KG1 (cell line): ENCODE measurements at places on chromosomes 3 and 15.

DNA sequence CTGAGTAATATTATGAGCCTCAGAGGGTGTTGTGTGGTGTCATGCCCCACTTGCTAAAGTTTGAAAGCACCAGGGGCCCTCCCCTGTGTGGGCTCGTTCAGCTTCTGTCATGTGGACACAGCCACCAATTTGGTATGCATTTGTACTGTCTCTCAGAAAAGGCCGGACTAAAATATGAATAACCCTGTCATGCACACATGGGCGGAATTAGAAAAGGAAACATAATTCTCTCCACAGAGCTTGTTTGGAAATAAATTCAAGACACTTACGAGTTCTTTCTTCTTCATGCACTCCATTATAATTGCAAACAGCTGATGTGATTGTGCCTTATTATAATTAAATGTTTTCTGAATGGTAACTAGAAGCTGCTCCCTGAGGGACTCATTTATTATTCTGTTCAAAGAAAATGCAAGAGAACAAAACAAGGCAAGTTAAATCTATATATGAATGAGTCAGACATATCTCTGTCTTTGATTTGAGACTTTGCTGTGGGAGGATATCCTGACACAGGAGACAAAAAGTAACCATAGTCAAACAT is 39.1 kb downstream of the TRPM1 start:
- no peak for DNase-seq

- DNase-seq: no peak
Measured at GRCh38 chr3:112136959-112137693, 4.1 kb upstream of the GCSAM start.

DNA sequence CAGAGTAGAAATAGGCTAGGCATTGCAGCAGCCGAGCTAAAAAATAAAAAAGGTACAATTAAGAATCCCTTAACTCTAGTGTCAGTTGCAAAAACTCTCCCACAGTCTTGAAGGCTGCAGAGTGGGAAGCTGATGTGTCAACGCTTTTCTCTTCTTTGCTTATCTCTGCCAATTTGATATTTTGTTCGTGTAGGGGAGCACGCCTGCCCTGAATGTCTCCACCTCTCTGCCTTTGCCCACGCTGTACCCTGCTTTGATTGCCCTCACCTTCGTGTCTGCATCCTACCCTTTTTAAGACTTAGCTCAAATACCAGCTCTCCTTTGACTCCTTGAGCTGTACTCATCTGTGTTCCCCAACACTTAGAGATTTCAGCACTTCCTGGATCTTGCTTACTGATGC is 155.4 kb upstream of the CADPS start:
- DNase-seq: no peak

GRCh38 chr15:90035840-90036230 is 34.7 kb downstream of the ZNF710 start:
- DNase-seq: no peak

DNA sequence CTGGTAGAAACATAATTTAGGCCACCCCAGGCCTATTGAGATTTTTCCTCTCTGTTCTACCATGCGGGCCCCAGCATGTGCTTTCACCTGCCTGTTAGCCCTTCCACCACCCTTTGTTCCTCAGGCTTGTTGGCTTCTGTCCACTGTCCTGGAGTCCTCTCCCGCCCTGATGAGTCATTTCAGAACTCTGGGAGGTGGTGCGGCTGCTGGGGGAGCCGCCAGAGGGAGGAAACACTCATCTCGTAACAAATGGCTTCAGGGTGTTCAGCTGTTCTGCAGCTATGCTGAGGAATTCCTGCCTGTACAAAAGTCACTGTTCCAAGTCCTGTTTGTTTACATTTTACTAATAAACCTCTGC is 36.3 kb downstream of the LRTM1 start:
- no peak for DNase-seq

DNA sequence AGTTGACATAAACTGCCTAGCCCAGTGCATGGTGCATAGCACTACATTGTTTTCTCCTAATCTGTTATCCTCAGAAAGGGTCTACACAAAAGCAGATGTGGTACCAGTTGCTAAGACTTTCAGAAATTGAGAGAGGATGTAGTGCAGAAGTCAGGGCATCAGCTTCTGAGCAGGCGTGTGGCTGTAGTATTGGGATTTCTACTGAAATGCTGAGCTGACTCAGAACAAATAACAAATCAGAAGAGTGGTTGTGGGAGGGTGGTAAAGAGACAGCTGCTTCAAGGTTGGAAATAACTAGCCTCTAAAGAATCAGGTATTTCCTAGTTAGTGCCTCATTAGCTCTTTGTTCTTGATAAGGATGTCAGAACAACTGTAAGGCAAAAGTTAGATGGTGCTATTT is 161.3 kb downstream of the AKAP13 start:
- no peak for DNase-seq

DNA sequence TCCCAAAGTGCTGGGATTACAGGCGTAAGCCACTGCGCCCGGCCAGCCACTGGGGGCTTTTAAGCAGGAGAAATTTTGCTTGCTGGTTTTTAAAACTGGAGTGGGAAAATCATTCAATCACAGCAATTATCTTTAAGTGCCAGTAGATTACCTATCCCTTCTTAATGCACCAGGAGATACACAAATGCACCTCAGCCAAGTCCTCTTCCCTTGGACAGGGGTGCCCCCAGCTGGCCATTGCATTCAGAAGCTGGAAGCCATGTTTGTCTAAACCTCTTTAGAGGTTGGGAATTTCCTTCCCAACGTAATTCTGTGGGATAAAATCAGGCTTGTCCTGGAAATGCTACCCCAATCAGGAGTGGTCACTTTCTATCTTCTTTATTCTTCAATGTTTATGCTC is 26.6 kb downstream of the MIX23 start:
- no peak for DNase-seq

DNA sequence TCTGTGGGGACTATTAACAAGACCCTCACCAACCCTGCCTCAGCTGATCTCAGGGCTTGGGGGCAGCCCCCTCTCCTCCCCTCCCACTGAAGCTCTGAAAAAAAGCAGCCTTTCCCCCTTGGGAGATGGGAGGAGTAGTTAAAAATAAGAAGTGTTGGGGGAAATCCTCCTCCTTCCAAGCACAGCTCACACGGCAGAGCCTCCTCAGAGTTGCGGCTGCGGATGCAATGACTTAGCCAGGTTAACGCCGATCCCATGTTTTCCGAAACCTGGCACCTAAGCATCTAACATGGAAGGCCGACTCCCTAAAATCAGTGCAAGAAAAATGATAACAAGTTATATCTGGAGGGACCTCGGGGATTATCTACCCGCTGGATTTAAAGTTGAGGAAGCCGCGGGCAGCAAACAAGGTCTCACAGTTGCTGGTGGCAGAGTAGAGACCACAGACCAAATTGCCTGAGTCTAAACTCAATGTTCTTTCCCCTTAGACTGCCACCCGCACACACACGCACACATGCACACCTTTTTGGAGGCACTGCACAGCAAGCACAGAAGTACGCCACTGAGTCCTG is 1.1 kb upstream of the TPM1 start:
- DNase-seq: no peak

DNA sequence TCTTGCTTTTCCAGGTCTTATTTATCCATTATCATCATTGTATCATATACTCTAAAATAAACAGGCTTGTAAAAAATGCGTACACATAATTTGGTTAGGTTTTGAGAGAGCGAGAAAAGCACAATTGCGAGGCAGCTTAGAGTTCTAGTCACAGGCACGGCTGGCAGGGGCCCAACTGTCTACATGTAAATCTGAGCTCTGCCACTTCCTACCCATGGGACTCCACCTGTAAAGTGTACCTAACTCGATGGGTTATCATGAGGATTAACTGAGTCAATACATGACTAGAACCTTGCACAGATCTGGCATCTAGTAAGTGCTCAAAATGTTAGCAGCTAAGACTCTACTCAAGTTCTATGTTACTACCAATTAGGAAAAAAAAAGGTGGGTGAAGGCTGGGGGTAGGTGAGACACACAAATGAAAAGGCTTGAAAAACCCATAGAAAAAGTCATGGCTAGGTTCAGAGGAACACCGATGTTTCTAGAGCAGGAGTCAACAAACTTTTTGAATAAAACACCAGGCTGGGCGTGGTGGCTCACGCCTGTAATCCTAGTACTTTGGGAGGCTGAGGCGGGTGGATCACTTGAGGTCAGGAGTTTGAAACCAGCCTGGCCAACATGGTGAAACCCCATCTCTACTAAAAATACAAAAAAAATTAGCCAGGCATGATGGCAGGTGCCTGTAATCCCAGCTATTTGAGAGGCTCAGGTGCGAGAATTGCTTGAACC is 36.2 kb downstream of the GLB1 start:
- no peak for DNase-seq

GRCh38 chr15:38226608-38227266 is 25.9 kb upstream of the SPRED1 start:
- no peak for DNase-seq

DNA sequence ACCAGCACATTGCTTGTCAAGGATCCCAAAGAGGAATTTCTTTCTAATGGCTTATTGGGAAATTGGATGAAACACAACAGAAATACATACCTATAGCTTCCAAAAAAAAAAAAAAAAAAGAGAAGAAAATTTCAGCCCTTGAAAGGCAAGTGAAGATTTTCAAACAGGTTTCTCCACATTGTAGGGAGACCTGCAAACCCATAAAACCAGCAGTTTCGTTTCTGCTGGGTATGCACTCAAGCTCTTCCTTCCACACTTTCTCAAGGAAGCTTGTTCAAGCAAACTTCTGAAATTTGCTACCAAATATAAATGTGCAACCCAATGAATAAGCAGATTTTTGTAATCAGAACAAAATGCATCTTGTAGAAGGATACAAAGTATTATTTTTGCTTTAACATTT is 15.9 kb upstream of the SH3BP5 start:
- DNase-seq: no peak

DNA sequence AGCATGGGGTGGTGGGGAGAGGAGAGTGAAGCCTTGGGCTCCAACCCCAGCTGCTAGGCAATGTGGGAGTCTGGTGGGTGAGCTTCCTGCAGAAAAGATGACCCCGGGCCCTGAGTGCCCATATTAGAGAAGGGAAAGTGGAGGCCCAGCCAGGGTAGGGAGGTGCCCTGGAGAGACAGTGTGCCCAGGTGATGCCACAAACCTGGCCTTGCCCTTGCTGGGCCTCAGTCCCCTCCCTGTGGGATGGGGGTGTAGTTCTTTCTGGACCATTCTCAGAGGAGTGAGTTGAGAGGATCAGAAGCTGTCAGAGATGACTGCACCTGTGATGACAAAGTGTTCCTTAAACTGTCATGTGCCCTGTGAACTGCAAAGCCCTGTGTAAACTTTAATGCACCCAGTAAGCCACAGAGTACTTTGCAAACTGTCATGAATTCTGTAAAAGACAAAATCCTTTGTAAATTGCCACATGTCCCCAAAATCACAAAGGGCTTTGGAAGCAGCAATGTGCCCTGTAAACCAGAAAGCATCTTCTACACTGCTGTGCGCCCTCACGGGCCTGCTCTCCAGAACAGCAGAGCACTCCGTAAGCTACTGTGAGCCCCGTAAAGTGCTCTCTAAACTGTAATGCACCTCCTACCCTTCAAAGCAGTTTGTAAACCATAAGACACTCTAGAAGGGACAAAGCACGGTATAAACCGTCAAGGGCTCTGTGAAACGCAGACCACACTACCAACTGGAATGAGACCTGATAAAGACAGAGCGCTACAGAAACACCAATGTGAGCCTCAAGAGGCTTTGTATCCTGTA is 51.3 kb upstream of the FGD5 start:
- DNase-seq: no peak

DNA sequence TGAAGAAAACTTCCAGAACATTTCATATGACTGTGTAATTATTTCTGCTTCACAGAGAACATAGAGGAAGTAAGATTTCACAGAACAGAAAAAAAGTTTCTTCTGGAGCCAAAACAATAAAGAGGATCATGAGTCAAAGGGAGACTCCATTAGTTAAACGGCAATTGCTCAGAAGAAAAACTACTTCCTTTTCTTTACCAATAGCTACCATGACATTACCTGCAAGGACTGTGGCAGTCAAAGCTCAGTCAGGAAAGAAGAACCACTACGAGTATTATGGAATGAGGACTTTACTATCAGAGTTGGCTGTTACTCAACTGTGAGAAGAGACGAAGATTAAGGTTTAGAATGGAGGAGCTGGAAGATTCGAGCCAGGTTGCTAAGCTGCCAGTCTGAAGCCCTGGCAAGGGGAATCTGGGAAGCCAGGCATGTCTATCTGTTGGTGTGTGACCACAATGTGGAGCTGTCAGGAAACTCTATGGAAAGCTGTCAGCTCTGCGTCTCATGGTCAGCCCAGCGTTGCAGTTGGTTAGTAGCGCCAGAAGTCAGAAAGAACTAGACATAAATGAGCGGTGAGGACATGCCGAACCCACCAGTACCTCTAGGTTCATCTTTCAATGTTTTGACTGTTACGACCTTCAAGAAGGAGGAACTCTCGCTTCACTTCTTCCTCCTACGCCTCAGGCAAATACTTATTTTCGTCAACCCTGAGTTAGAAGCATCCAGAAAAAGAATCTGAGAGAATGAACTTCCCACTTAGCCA is 604.3 kb downstream of the FGF12 start:
- DNase-seq: no peak

GRCh38 chr3:182979103-182979673 is 1.1 kb downstream of the DCUN1D1 start:
- DNase-seq: no peak

- no peak for DNase-seq
Measured at GRCh38 chr3:107833043-107833442, 257.8 kb downstream of the CD47 start.

DNA sequence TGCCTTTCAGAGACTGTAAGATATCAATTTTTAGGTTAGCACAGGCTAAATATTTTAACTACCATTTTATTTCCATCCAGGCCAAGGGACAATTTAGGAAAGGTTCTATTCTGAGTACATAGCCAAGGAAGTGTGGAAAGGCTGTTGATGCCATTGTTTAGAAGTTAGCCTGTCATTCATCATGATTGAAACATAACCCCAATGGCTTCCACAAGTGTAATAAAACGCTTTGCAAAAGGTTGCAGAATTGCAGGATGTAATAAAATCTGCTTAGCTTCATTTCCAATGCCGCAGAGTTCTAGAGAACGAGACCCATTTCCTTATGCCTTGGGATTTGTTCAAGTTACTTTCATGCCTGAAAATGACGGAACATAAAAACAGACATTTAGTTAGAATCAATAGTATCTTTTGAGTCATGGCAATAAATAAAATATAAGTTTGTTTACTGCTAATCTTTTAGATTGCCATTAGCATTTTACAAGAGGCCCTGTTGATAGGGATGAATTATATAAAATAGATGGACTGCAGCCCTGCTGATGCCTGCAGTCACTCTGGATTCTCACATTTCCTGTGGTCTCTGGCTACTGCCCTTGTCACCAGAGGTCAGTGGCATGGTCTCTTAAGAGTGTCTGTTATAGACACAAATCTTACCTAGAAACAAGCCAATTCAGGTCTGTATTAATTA is 678.2 kb upstream of the CFAP20DC start:
- no peak for DNase-seq

DNA sequence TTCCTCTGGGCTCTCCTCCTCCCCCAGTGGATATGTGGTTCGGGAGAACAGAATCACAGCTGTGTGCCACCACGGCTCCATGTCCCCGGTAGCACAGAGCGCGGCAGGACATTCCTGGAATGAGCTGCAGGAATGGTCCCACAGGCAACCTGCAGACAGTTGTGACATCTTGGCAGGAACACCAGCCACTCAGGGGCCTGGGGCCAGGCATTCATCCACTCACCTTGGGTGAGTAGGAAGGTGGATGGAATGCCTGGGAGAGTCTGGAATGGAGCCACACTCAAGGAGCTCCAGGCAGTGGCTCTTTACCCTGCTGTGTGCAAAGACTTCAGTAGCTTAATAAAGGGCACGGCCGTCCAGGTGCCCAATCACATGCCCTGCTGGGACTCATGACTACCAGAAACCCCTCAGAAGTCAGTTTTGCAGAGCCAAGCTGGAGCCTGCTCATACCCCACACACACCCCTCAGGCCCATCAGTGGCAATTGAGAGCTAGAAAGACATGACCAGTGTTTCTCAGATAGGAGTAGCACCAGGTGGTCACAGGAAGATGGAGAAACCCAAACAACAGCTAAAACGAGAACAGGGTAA is 117.3 kb upstream of the PRR20G start:
- DNase-seq: no peak
